Lower lobe of right lung (tissue), 2 donors: ENCODE measurements at places on chromosomes 3 and 15. TPM values are rescaled to one million over a fixed set of nuclear protein-coding genes. Genes with fewer than 3 reads are reported as not detected.

The MRPL47 gene
- 21.0 TPM for total RNA-seq

The CYP1A1 gene
- total RNA-seq: 0.38 TPM

The PATL2 gene
- 4.5 TPM for total RNA-seq

The CSPG4 gene
- total RNA-seq: 15.0 TPM

The ISG20 gene
- total RNA-seq: 32.0 TPM

The POC1A gene
- 2.7 TPM for total RNA-seq

The GUCA1C gene
- total RNA-seq: not detected

The TBC1D23 gene
- 41.9 TPM for total RNA-seq

The RTP4 gene
- 10.9 TPM for total RNA-seq

The CCR4 gene
- total RNA-seq: 0.92 TPM

The SUSD5 gene
- 1.9 TPM for total RNA-seq

DNA sequence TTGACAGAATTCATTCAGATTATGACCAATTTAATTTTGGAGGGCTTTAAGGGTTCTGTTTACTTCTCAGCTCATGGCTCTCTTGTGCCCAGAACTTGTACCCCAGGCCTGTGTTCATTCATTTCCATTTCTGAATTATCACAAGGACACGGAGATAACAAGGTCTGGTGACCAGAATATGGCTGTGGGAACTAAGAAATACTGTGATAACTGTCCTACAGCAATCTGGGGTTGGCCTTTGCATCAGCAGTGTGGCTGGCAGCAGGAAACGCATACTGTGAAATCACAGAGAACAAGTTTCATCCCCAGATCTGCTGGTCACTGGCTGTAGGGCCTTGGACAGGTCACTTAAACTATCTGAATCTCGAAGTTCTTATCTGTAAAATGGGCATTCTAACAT is 41.8 kb upstream of the TPM1 start:
- no peaks in the 10 kb centered on the region for H3K4me1 ChIP-seq
- no peaks in the 10 kb centered on the region for H3K36me3 ChIP-seq
- H3K27ac ChIP-seq: no peak overlapping the region
- no peak overlapping the region for H3K4me3 ChIP-seq
- no peak for DNase-seq

GRCh38 chr3:127789990-127790881 is 32.1 kb downstream of the MGLL start:
- no peak overlapping the region for H3K4me3 ChIP-seq
- no peak for DNase-seq
- H3K27me3 ChIP-seq: no peaks in the 10 kb centered on the region
- H3K4me1 ChIP-seq: peaks cover 58% of the 10 kb centered on the region
- peaks cover 10% of the 10 kb centered on the region for H3K36me3 ChIP-seq
- H3K27ac ChIP-seq: no peak overlapping the region

GRCh38 chr15:58632789-58633188 is 116.7 kb downstream of the ADAM10 start:
- H3K4me3 ChIP-seq: no peak overlapping the region
- no peak overlapping the region for H3K27ac ChIP-seq
- peaks cover 6% of the 10 kb centered on the region for H3K36me3 ChIP-seq
- peaks cover 14% of the 10 kb centered on the region for H3K4me1 ChIP-seq
- no peak for DNase-seq

GRCh38 chr15:50261981-50262380 is 3.5 kb downstream of the HDC start:
- no peaks in the 10 kb centered on the region for H3K4me1 ChIP-seq
- H3K27me3 ChIP-seq: no peaks in the 10 kb centered on the region
- H3K36me3 ChIP-seq: no peaks in the 10 kb centered on the region
- no peak for DNase-seq

GRCh38 chr3:55659701-55660100 is 172.6 kb upstream of the WNT5A start:
- no peak overlapping the region for H3K27ac ChIP-seq
- no peak overlapping the region for H3K4me3 ChIP-seq
- no peaks in the 10 kb centered on the region for H3K36me3 ChIP-seq
- no peaks in the 10 kb centered on the region for H3K27me3 ChIP-seq
- H3K4me1 ChIP-seq: no peaks in the 10 kb centered on the region
- DNase-seq: no peak

DNA sequence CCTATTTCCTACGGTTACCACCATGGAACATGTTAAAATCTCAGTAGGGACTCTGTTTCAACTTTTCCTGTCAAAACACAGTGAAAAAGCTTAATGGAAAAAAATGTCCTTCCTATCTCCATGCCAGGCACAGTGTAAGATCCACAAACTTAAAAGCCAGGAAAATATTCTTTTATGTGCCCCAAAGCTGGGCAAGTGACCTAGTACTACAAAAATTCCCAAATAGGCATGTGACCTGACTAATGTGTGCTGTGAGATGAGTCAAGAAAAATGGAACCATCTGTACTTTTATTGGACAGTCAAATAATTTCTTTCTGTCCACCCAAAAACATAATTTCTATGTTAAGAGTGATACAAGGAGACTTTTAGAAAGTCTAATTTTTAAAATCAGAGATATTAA is 406.0 kb downstream of the ZBTB20 start:
- H3K27ac ChIP-seq: no peak overlapping the region
- no peaks in the 10 kb centered on the region for H3K27me3 ChIP-seq

DNA sequence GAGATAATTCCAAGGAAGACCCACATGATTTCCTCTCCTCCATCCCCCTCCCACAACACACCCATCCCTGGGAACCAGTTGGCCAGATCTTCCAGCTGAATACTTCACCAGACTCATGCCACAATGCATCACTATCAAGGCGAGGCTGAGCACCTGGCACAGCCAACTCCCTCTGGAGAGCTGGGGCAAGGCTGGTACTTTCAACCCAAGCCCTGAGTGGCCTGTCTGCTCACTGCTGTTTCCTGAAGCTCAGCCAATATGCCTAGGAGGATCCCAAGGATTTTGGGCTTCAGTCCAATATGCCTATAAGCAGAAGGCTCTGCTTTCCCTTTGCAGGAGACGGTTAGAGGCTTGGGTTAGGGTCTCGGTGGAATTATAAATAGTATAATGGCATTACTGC is 90.9 kb upstream of the NEO1 start:
- H3K4me3 ChIP-seq: no peak overlapping the region
- H3K4me1 ChIP-seq: no peaks in the 10 kb centered on the region
- no peak overlapping the region for H3K27ac ChIP-seq

DNA sequence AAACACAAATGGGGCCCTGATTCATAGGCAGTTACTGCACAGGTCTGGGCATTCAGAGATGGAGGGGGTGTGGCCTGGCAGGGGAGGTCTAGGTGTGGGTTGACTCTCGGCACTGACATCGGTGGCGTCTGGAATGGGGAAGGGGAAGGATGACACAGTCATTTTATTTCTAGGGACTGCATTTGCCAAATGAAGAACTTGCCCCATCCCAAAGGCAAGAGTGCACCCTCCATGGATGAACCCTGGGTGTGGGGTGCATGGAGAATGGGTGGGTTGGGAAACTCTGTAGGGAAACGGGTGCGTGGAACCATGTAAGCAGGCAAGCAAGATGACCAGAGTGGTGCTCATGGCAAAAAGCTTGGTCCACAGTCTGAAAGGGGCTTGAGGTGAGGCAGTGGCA is 24.5 kb downstream of the SLC6A20 start:
- no peaks in the 10 kb centered on the region for H3K27me3 ChIP-seq
- H3K36me3 ChIP-seq: no peaks in the 10 kb centered on the region
- H3K4me1 ChIP-seq: no peaks in the 10 kb centered on the region
- H3K4me3 ChIP-seq: no peak overlapping the region

DNA sequence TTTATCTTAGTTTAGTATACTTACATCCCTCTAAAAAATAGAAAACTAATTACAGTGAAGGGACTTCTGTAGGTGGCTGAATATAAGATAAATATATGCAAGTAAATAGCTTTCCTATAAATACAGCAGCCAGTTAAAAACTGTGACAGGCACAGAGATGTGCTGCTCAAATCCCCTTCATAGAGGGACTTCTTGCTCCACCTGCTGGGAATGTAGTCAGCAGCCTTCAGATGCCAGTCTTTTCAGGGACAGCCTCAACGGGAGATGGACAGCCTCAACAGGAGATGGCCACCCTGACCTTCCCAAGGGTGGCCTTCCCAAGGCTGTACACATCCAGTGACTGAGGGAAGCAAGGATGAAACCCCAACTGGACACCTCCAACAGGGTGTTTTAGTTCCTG is 15.7 kb upstream of the PRR23E start:
- H3K36me3 ChIP-seq: no peaks in the 10 kb centered on the region
- no peak overlapping the region for H3K27ac ChIP-seq
- H3K4me1 ChIP-seq: no peaks in the 10 kb centered on the region
- no peak for DNase-seq

GRCh38 chr3:195269375-195270078 is 1.4 kb downstream of the XXYLT1 start:
- no peak for DNase-seq
- no peaks in the 10 kb centered on the region for H3K36me3 ChIP-seq
- peaks cover 22% of the 10 kb centered on the region for H3K4me1 ChIP-seq
- peak overlapping the region; percentile 75 for H3K4me3 ChIP-seq
- H3K27me3 ChIP-seq: no peaks in the 10 kb centered on the region

DNA sequence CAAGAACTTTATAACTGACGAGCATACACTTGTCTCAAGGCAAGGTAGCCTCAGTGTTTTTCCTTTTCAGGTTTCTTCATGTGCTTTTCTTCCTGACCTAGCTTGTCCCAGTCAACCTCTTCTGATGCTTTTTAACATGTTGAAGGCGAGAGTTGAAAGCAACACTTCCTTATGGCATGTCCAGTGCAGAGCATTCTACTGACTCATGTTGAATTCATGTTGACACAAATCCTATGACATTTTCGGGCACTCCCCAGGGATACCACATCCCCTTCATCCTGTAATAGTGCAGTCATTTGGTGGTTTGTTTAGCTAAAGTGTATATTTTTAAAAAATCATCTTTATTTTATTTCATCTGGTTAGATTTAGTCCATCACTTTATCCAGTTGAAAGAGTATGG is 75.9 kb upstream of the CBLB start:
- no peaks in the 10 kb centered on the region for H3K4me1 ChIP-seq
- DNase-seq: no peak
- H3K27ac ChIP-seq: no peak overlapping the region

- peaks cover 25% of the 10 kb centered on the region for H3K4me1 ChIP-seq
- H3K4me3 ChIP-seq: no peak overlapping the region
- no peaks in the 10 kb centered on the region for H3K27me3 ChIP-seq
- H3K27ac ChIP-seq: no peak overlapping the region
- DNase-seq: no peak
Observed at GRCh38 chr3:120163026-120163425, 68.8 kb upstream of the GSK3B start.

- no peaks in the 10 kb centered on the region for H3K27me3 ChIP-seq
- peaks cover 26% of the 10 kb centered on the region for H3K4me1 ChIP-seq
- H3K4me3 ChIP-seq: no peak overlapping the region
- no peak overlapping the region for H3K27ac ChIP-seq
Observed at GRCh38 chr3:37812499-37812896, 49.2 kb upstream of the CTDSPL start.

GRCh38 chr15:29988701-29989100 is 94.1 kb upstream of the GOLGA8J start:
- no peaks in the 10 kb centered on the region for H3K36me3 ChIP-seq
- no peak for DNase-seq
- no peaks in the 10 kb centered on the region for H3K4me1 ChIP-seq
- no peaks in the 10 kb centered on the region for H3K27me3 ChIP-seq
- no peak overlapping the region for H3K27ac ChIP-seq
- no peak overlapping the region for H3K4me3 ChIP-seq

DNA sequence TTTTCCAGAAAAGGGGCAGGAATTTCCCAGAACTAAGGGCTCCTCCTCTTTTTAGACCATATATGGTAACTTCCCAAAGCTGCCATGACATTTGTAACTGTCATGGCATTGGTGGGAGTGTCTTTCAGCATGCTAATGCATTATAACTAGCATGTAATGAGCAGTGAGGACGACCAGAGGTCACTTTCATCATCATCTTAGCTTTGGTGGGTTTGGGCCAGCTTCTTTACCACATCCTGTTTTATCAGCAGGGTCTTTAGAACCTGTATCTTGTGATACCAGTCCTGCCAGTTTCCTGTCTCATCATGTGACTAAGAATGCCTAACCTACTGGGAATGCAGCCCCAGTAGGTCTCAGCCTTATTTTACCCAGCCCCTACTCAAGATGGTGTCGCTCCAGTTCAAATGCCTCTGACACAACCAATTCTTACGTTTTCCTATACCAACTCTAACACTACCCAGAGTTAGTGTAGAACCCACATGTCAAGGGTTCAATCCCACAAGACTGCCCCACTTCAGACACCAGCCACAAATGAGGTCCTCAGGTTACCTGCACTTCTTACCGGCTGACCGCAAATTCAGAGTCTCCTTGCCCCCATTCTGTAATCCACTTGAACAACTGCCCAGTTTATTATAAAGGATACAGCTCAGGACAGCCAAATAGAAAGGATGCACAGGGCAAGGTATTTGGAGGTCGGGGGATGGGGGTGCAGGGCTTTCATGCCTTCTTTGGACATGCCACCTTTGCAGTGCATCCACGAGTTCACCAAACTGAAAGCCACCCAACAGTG is 17.7 kb downstream of the FOXB1 start:
- no peak overlapping the region for H3K4me3 ChIP-seq
- no peak overlapping the region for H3K27ac ChIP-seq
- DNase-seq: no peak
- no peaks in the 10 kb centered on the region for H3K4me1 ChIP-seq
- no peaks in the 10 kb centered on the region for H3K27me3 ChIP-seq

DNA sequence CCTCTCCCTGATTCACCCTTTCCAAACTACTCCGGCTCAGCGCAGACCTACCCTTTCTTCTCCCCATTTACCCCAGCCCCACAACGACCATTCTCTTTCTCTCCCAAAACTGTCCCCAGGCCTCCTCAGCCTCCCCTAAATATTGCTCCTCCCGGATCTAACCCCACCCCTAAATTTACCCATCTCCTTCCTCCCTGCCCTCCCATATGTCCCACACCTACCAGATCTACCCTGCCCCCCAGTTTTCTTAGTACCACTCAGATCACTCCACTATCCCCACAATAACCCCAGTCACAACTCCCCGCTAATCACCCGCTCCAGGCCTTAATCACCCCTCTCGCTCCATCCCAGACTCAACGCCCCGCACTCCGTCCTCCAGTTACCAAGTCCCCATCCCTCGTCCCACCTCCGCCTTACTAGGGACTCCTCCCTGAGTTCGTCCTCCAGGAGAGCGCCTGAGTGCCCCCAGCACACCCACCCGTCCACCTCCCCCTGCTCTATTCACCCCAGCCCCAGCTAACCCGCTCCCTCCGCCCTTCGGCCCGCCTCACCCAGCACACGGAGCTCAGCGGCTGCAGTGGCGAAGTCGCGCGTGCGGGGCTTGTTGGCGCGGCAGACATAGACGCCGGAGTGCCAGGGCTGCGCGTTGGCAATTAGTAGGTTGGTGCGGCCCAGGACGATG is 18.6 kb upstream of the IGDCC3 start:
- no peaks in the 10 kb centered on the region for H3K4me1 ChIP-seq
- H3K4me3 ChIP-seq: no peak overlapping the region
- no peaks in the 10 kb centered on the region for H3K36me3 ChIP-seq
- no peak for DNase-seq
